Muscle of leg (tissue), 16 donors: ENCODE measurements at places on chromosomes 4 and X.

DNA sequence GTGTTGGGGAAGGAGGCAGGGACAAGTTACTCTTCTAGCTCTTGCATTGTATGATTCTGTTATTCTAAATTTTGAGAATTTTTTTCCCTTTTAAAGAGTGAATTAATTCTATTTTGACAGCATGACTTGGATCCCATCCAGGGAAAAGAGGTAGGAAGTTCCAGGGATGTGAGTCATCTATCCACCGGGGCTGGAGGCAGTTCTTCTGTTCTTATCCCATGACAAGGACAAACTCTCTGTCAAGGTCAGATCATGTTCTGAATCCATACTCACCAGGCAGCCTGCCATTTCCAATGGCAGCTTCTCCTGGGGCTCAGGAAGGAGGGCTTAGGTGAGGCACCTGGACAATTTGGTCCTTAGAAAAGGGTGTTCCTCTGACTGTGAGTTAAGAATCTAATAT, 132.0 kb upstream of the MED14 start:
- DNase-seq: peak; percentile 22

GRCh38 chr4:112003231-112003907, 141.9 kb upstream of the FAM241A start:
- DNase-seq: no peak

DNA sequence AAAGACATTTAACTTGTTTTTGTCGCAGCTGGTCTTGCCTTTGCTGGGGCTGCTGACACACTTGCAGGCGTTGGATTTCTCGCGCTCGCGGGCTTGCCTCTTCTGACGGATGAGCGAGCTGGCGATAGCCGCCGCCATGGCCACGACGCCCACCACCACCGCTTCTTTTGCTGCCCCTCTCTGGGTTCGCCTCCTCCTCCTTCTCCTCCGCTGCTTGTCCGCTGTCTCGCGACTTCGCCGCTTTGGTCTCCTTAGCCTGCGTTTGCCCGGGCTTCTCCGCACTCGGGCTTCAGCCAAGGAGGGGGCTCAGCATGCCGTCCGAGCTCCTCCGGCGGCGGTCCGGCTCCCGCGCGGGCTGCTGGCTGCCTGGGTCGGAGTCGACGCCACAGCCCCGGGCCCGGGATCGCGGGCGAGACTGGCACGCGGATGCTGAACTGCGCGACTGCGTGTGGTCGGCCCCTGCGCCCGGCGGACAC, 613 bp downstream of the FGF13 start:
- peak; percentile 35 for DNase-seq

DNA sequence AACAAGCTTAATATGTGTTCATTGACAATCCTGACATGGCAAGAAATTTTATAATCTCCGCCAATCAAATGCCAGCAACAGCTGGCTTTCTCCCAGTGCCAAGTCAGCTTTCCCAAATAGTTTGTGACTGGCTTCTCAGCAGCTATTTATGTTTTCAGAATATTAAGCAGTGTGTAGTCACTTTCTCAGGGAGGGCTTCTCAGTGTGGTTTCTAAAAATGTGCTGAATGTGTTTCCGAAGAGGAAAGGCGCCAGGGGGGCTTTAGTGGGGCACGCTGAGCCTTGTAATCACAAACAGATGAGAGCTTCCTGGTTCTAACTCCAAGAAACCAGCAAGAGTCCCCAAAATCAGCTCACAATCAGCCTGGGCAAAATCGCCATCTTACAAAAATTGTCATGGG, 258.7 kb upstream of the CPEB2 start:
- peak; percentile 5 for DNase-seq

- DNase-seq: no peak
These were observed 23.2 kb downstream of the EFNB1 start for GRCh38 chrX:68852046-68852445.
